ENCODE measurements at places on chromosomes 11 and 22. TPM values are rescaled to one million over a fixed set of nuclear protein-coding genes. Genes with fewer than 3 reads are reported as not detected.

The SMDT1 gene
- 8.3 TPM for total RNA-seq

The XRCC6 gene
- total RNA-seq = 182 TPM

The GLYAT gene
- total RNA-seq = not detected

The PANX3 gene
- total RNA-seq = not detected

DNA sequence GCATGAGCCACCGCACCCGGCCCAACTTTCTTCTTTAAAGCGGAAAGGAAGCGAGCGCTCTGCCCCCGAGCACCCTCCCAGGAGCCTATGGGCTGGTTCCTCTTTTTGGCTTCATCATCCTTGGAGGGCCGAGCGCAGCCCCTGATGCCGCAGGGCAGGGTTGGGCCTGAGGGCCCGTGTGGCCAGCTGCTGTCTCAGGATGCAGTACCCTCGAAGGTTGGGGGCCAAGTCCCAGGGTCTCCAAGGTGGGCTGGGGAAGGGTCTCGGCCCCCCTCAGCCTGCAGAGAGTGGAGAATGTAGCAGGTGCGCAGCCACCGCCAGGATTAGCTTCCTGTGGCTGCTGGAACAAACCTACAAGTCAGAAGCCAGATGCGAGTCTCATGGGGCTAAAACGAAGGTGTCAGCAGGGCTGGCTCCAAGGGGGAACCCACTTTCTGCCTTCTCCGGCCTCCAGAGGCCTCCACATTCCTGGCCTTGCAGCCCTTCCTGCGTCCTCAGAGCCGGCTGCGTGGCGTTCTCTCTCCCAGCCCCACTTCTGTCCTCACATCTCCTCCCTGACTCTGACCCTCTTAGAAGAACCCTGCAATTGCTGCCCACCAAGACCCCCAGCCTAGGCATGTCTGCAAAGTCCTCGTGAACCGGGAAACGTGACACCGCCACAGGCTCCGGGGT is 2.9 kb downstream of the PANX2 start:
- H3K27me3 ChIP-seq = no peaks in the 10 kb centered on the region
- no peaks in the 10 kb centered on the region for H3K36me3 ChIP-seq
- H3K4me1 ChIP-seq = peaks cover 9% of the 10 kb centered on the region
- H3K4me3 ChIP-seq = no peak overlapping the region

DNA sequence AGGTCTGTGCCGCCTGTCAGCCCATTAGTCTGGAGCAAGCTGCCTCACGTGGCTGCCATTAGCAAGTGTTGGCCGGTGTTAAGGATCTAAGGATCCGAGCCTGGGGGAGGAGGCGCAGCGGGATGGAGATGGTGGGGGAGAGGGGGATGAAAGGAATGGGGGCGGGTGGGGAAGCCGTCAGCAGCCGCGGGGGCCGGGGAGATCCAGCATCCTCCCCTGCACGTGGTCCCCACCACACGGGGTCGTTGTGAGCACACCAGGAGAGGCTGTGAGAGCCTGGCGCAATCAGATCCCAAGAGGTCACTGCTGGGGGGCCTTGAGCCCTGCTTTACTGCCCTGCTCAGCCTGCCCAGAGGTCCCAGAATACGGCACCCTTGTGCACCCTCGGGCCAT is 7.3 kb downstream of the CABP7 start:
- H3K4me3 ChIP-seq = no peak overlapping the region
- no peak overlapping the region for H3K27ac ChIP-seq
- DNase-seq = peak; percentile 28
- H3K27me3 ChIP-seq = no peaks in the 10 kb centered on the region
- no peaks in the 10 kb centered on the region for H3K36me3 ChIP-seq

GRCh38 chr22:45077286-45077685 is 67.5 kb upstream of the PHF21B start:
- H3K4me3 ChIP-seq = no peak overlapping the region
- no peaks in the 10 kb centered on the region for H3K36me3 ChIP-seq
- H3K4me1 ChIP-seq = no peaks in the 10 kb centered on the region
- H3K27ac ChIP-seq = no peak overlapping the region
- H3K27me3 ChIP-seq = peaks cover 14% of the 10 kb centered on the region

The SGSM1 gene
- 3.7 TPM for total RNA-seq

DNA sequence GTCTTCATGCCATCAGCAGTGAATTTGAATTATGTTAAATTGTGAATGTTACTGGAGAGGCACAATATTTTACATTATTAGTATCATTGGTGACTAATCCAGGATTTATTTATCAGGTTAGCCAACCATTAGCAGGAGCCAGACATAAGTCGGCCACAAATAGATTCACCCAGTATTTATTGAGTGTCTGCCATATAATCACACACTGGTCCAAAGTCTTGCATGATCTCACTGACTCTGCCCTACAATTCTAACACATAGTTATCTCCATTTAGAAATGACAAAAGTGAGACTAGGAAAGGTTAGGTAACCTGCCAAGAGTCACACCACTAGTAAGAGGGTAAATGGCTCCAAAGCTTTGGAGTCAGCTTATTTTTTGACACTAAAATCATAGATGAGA is 179.6 kb downstream of the BLID start:
- no peaks in the 10 kb centered on the region for H3K36me3 ChIP-seq
- no peaks in the 10 kb centered on the region for H3K4me1 ChIP-seq
- H3K4me3 ChIP-seq = no peak overlapping the region
- no peak for DNase-seq

The CELSR1 gene
- total RNA-seq = 1.5 TPM

GRCh38 chr22:49400136-49400940 is 427.3 kb downstream of the BRD1 start:
- no peak overlapping the region for H3K27ac ChIP-seq
- H3K4me3 ChIP-seq = no peak overlapping the region
- H3K27me3 ChIP-seq = no peaks in the 10 kb centered on the region
- no peaks in the 10 kb centered on the region for H3K4me1 ChIP-seq
- no peak for DNase-seq

GRCh38 chr11:1084561-1085439 is 10.1 kb downstream of the MUC2 start:
- H3K27ac ChIP-seq = no peak overlapping the region
- no peaks in the 10 kb centered on the region for H3K27me3 ChIP-seq
- H3K4me1 ChIP-seq = no peaks in the 10 kb centered on the region
- no peaks in the 10 kb centered on the region for H3K36me3 ChIP-seq

- H3K4me3 ChIP-seq = no peak overlapping the region
- H3K4me1 ChIP-seq = no peaks in the 10 kb centered on the region
- H3K36me3 ChIP-seq = no peaks in the 10 kb centered on the region
These were observed 202.8 kb upstream of the BDNF start for GRCh38 chr11:27902981-27903624.

DNA sequence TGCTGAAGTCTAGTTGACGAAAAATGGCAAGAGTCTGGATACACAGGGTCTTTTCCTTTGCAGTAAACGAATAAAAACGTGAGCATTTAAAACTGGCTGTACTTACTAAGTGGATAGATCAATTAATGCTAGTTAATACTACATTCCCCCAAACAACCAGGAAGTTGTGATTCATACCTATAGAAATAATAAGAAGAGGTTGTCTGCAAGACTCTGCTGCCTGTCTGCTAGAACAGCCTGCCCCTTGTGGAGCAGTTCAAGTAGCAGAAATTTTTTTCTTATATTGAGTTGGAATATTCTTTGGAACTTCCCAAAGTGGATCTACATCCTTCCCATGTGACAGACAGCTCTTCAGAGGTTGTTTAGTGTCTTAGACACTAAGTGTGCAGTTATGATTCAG is 86.8 kb downstream of the TEAD1 start:
- no peaks in the 10 kb centered on the region for H3K27me3 ChIP-seq
- H3K4me1 ChIP-seq = no peaks in the 10 kb centered on the region
- H3K4me3 ChIP-seq = no peak overlapping the region
- DNase-seq = no peak
- no peaks in the 10 kb centered on the region for H3K36me3 ChIP-seq

The TIGD3 gene
- not detected for total RNA-seq

DNA sequence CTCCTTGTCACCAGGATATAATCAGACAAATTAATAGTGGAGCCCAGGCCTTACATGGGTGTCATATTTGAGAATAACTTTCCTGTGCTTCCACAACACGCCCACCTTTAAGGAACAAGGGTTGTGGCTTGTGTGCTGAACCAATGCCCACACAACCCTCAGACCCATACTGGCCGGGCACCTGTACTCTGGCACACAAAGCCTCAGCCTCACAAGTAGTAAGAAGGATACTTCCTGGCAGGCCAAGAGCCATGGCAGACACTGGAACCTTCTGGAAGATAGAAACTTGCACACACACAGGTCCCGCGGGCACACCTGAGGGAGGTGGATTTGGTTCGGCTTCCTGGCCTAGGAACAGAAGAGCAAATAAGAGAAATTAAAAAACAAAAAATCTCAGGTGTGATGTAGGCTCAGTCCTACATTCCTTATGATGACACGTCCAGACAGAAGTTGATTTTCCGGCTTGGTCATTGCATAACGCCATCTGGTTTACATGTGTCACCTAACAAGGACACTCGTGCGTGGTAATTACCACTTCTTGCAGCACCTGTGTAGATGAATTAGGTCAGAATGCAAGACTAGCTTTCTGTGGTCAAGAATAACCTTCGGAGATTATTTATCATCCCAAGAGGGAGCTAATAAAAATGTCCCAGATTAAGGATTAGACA is 5.8 kb upstream of the BRD1 start:
- H3K4me1 ChIP-seq = no peaks in the 10 kb centered on the region
- no peak for DNase-seq
- no peaks in the 10 kb centered on the region for H3K36me3 ChIP-seq
- H3K4me3 ChIP-seq = no peak overlapping the region
- H3K27ac ChIP-seq = no peak overlapping the region
- H3K27me3 ChIP-seq = no peaks in the 10 kb centered on the region

The CLCF1 gene
- 19.3 TPM for total RNA-seq

The FADS1 gene
- total RNA-seq = 25.1 TPM

The MMP8 gene
- 1.5 TPM for total RNA-seq

DNA sequence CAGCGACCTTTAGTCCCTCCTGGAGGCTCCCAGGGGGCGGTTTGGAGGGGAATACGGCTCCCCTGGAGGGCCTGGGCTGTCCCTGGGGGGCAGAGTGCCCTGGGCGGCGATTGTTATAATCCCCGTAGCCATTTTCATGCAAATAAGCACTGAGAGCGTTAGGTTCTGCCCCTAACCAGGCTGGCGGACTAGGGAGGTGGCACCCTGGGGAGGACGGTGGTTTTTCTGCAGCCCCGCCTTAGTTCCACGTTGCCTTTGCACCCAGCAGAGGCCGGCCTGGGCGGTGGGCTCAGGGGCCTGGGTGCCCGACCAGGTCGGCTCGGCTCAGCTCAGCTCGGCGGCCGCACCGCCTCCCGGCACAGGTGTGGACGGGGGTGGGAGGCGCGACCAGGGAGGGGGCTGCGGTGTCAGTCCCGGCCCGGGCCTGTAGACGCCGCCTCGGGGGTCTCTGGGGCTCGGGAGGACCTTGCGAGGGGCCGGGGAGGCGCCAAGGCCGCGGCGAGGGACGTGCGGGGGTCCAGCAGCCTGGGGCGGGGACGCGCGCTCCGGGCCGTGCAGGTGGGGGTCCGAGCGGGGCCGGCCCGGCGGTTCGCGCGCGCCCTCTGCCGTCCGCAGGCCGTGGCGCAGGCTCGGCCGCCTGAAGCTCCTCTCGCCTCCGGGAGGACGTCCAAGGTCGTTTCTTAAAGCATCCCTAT is 2.3 kb upstream of the DUSP8 start:
- no peaks in the 10 kb centered on the region for H3K27me3 ChIP-seq
- H3K4me1 ChIP-seq = no peaks in the 10 kb centered on the region
- no peaks in the 10 kb centered on the region for H3K36me3 ChIP-seq
- H3K27ac ChIP-seq = peak overlapping the region; percentile 12

DNA sequence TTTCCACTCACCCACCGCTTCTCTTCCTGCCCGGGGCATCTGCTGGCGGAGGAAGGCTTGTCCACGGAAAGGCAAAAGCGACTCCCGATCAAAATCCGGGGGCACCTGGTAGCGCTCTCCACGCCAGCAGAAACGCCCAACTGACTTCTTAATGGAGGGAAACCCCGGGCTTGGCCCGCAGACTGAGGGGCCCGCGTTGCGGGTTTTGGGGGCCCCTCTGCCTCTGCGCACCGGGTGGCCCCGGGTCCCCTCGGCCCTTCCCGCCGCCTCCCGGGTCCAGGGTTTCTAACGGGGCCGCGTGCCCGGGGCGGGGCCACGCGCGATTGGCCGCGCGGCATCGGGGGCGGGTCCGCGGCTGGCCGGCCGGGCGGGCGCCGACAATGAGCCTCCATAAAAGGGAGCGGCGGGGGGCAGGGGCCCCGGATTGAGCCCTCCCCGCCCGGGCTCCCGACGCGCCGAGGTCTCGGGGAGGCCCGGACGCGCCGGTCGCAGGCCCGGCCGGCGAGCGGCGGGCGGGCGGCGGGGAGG is at the start of gene SPINDOC:
Gene SPINDOC, plus strand, starts transcription at position 422 of the 528 bp plus-strand sequence. CDS start 231 bp downstream, outside the sequence.
- H3K27ac ChIP-seq = peak within 1 kb of the TSS; percentile 86
- DNase-seq = peak; percentile 79
- H3K36me3 ChIP-seq = no peaks in the 10 kb centered on the region
- no peaks in the 10 kb centered on the region for H3K27me3 ChIP-seq

- H3K27me3 ChIP-seq = no peaks in the 10 kb centered on the region
- peaks cover 9% of the 10 kb centered on the region for H3K4me1 ChIP-seq
- H3K36me3 ChIP-seq = no peaks in the 10 kb centered on the region
- peak overlapping the region; percentile 59 for H3K27ac ChIP-seq
- no peak overlapping the region for H3K4me3 ChIP-seq
These were observed 1.5 kb upstream of the CLDN5 start for GRCh38 chr22:19525666-19526065.

The PDGFB gene
- total RNA-seq = 24.8 TPM

The TMPRSS4 gene
- total RNA-seq = not detected

DNA sequence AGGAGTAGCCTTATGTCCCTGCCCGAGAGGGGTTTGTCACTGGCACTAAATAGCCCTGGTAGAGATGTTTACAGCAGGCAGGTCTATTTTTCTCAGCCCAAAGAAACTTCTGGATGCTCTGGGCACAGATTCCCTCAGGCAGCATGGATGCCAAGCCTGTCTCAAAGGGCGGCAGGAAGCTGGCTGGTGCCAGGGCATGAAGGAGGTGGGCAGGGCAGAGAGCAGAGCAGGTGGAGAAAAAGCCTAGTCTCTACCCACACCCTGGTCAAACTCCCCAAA is 4.1 kb upstream of the GAS2L1 start:
- H3K27me3 ChIP-seq = no peaks in the 10 kb centered on the region
- no peak overlapping the region for H3K4me3 ChIP-seq
- no peaks in the 10 kb centered on the region for H3K36me3 ChIP-seq
- DNase-seq = no peak

GRCh38 chr11:124817036-124817435 is 16.8 kb upstream of the MSANTD2 start:
- H3K36me3 ChIP-seq = no peaks in the 10 kb centered on the region
- peaks cover 10% of the 10 kb centered on the region for H3K27me3 ChIP-seq
- no peaks in the 10 kb centered on the region for H3K4me1 ChIP-seq
- no peak overlapping the region for H3K27ac ChIP-seq
- no peak overlapping the region for H3K4me3 ChIP-seq

DNA sequence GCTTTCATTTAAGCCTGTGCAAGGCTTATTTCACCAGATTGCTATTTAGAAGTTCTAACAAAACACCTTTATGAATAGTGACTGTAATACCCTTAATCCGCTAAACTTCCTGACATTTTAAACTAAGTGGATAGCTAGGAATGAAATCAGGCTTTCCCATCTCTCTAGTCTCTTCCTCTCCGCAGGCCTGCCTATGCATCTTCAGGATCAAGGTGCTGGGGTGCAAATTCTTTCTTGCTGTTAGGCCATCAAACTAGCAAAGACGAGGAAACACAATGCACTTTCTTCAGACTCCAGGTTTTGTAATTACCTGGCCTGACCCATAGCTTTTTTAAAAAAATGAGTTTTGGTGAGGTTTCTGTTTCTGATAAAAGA is 149.4 kb downstream of the DBX1 start:
- no peak overlapping the region for H3K4me3 ChIP-seq
- DNase-seq = no peak
- no peaks in the 10 kb centered on the region for H3K36me3 ChIP-seq
- H3K27me3 ChIP-seq = no peaks in the 10 kb centered on the region
- H3K4me1 ChIP-seq = peaks cover 3% of the 10 kb centered on the region

- no peak overlapping the region for H3K4me3 ChIP-seq
- no peaks in the 10 kb centered on the region for H3K27me3 ChIP-seq
- no peak for DNase-seq
- H3K36me3 ChIP-seq = no peaks in the 10 kb centered on the region
These were observed 541.9 kb upstream of the CADM1 start for GRCh38 chr11:116046127-116046526.
